Activated naive CD8-positive, alpha-beta T cell treated with anti-CD3 and anti-CD28 coated beads for 36 hours (primary cell): ENCODE measurements at places on chromosomes 6 and 20. TPM values are rescaled to one million over a fixed set of nuclear protein-coding genes. Genes with fewer than 3 reads are reported as not detected.

Gene SRSF12
- 0.74 TPM for total RNA-seq

Gene HDDC2
- 131 TPM for total RNA-seq

Gene GTSF1L
- total RNA-seq, result not detected

Gene BTN1A1
- 0.16 TPM for total RNA-seq

Gene CCM2L
- not detected for total RNA-seq

Gene SLC52A3
- total RNA-seq, result 0.25 TPM

- no peak for DNase-seq
Observed at GRCh38 chr6:10194816-10195672, 219.8 kb downstream of the TFAP2A start.

- DNase-seq, result no peak
Observed at GRCh38 chr20:19176470-19177052, 35.9 kb upstream of the SLC24A3 start.

DNA sequence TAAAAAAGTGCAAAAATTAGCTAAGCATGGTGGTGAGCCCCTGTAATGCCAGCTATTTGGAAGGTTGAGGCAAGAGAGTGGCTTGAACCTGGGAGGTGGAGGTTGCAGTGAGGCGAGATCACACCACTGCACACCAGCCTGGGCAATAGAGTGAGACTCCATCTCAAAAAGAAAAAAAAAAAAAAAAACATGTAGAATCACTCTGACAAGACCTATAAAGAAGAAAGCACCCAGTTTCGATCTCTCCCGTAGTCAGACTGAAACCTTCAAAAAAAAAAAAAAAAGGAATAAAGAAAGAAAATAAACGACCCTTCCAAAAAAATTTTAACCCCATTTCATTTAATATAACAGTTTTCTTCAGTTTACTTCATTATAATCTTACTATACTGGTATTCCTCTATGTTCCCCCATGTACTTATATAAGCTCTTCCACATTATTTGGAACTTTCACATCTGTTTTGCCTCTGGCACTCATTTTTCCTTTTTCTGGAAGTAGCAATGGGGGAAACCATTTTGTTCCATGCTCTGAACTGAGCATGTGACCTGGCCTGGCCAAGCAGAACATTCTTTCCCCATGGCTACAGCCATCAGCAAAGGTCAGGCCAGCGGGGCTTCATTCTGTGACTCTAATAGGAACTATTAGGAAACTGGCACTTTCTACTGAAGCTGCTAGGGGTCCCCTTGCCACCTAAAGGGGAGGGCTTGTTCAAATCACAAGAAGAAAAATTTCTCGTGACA is 9.6 kb downstream of the SLC18B1 start:
- no peak for DNase-seq

DNA sequence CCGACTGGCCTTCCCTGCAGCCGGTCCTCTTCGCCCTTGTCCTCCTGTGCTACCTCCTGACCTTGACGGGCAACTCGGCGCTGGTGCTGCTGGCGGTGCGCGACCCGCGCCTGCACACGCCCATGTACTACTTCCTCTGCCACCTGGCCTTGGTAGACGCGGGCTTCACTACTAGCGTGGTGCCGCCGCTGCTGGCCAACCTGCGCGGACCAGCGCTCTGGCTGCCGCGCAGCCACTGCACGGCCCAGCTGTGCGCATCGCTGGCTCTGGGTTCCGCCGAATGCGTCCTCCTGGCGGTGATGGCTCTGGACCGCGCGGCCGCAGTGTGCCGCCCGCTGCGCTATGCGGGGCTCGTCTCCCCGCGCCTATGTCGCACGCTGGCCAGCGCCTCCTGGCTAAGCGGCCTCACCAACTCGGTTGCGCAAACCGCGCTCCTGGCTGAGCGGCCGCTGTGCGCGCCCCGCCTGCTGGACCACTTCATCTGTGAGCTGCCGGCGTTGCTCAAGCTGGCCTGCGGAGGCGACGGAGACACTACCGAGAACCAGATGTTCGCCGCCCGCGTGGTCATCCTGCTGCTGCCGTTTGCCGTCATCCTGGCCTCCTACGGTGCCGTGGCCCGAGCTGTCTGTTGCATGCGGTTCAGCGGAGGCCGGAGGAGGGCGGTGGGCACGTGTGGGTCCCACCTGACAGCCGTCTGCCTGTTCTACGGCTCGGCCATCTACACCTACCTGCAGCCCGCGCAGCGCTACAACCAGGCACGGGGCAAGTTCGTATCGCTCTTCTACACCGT is 6.1 kb downstream of the UBD start:
- peak; percentile 37 for DNase-seq

GRCh38 chr6:44264154-44265006 is 971 bp downstream of the NFKBIE start:
- DNase-seq, result peak; percentile 42
